ENCODE measurements at places on chromosomes 3 and 15. TPM values are rescaled to one million over a fixed set of nuclear protein-coding genes. Genes with fewer than 3 reads are reported as not detected.
A peak's percentile ranks its signal among the peaks of the same experiment; 100 is the strongest.

DNA sequence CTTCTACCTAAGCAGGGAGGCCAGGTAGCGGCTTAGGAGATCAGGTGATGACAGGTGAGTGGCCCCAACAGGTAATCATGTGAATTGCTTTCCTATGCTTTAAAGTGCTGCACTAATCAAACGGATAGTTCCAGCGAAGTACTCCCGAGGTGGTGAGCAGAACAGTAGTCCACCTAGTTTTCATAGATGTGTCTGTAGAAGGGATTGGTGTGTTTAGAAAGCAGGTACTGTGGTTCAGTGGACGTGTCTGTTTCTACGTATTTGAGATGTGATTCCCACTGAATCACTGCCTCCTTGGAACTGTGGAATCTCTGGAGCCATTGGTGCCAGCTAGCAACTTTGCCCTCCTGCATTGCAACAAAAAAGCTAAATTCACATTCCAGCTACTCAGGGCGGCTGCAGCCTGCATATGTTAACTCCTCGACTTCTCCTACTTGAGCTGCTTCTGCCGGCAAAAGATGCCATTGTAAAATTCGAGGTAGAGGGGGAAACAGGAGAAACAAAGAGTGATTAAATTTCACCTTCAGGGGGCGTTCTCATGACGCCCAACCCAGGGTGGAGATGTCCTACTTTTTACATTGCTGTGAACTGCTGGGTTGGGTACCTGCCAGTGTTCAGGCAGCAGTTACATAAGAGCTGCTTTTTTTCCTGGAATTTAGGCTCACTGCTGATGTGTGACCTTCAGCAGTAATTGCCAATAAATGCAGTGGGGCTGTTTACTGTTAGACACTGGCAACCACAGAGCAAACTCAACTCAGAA lies 227.3 kb downstream of the ITPR1 start:
- H3K27me3 ChIP-seq: no peaks in the 10 kb centered on the region
- H3K4me1 ChIP-seq: peaks cover 30% of the 10 kb centered on the region
- H3K27ac ChIP-seq: no peak overlapping the region
- H3K36me3 ChIP-seq: no peaks in the 10 kb centered on the region
- DNase-seq: peak; percentile 69

GRCh38 chr15:88878720-88879184 lies 16.6 kb downstream of the HAPLN3 start:
- peaks cover 5% of the 10 kb centered on the region for H3K27me3 ChIP-seq
- no peak overlapping the region for H3K27ac ChIP-seq
- H3K4me1 ChIP-seq: no peaks in the 10 kb centered on the region
- no peak overlapping the region for H3K4me3 ChIP-seq
- no peaks in the 10 kb centered on the region for H3K36me3 ChIP-seq
- DNase-seq: peak; percentile 78

DNA sequence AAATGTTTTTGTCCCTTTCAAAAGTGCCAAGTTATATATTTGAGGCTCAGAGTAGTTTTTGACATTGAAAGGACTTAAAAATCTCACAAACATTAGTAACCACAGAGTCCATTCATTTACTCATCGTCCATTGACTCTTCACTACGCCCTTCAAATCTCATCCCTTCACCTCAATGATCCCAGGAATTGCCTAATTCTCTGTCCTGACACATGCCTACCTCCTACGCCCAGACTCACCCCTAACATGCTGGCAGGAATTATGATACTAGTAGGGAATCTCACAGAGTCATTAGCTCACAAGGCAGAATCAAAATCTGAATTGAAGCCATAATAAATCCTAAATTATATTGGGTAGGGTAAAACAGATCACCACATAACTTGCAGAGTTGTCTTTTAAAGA lies 410.1 kb downstream of the RAP2B start:
- H3K27me3 ChIP-seq: no peaks in the 10 kb centered on the region
- H3K36me3 ChIP-seq: no peaks in the 10 kb centered on the region
- no peak for DNase-seq
- no peak overlapping the region for H3K27ac ChIP-seq
- H3K4me1 ChIP-seq: peaks cover 35% of the 10 kb centered on the region

- no peak overlapping the region for H3K27ac ChIP-seq
- no peaks in the 10 kb centered on the region for H3K27me3 ChIP-seq
- no peak overlapping the region for H3K4me3 ChIP-seq
- H3K4me1 ChIP-seq: peaks cover 13% of the 10 kb centered on the region
- peak; percentile 29 for DNase-seq
- no peaks in the 10 kb centered on the region for H3K36me3 ChIP-seq
Observed at GRCh38 chr3:69364354-69364753, 21.5 kb downstream of the FRMD4B start.

DNA sequence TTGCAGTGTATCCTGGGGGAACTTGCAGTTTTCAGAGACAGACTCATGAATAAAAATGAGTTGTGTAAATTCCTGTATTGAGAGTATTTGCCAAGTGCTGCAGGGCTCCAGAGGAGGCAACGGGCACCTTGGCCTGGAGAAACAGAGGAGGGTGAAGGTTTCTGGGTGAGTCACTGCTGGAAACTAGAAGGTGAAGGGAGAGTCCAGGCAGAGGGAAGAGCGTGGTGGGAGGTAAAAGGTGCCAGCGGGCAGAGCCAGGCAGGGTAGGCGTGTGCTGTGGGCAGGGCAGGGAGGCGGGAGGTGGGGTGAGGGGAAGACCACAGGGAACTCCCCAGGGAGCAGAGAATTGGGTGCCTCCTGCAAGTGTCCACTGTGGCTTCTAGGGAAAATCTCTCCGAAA lies 120.8 kb downstream of the SLCO3A1 start:
- no peaks in the 10 kb centered on the region for H3K36me3 ChIP-seq
- no peak overlapping the region for H3K27ac ChIP-seq
- H3K4me1 ChIP-seq: no peaks in the 10 kb centered on the region
- DNase-seq: no peak

- H3K4me3 ChIP-seq: no peak overlapping the region
- peaks cover 8% of the 10 kb centered on the region for H3K4me1 ChIP-seq
- DNase-seq: peak; percentile 75
- no peaks in the 10 kb centered on the region for H3K27me3 ChIP-seq
Observed at GRCh38 chr15:80970018-80970657, 19.5 kb downstream of the MESD start.

DNA sequence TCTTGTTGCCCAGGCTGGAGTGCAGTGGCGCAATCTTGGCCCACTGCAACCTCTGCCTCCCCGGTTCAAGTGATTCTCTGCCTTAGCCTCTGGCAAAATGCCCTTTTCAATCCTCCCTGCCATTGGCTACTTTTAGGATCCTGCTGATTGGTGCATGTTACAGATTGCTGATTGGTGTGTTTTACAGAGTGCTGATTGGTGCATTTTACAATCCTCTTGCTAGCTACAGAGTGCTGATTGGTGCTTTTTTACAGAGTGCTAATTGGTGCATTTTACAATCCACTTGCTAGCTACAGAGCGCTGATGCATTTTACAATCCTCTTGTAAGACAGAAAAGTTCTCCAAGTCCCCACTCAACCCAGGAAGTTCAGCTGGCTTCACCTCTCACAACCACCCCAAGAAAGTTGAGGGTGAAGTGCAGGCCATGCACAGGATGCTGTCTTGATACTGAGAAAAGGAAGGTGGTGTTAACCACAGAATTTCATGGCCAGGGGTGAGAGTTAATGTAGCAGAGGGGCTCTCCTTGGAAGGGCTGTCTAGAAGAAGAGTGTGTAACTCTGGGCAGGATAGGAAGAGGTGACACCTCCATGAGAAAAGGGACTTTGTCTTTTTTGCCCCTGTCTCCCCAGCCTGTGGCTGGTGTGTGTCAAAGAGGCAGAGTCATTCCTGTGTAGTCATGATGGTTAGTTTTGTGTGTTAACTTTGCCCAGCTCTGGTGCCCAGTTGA lies 145.9 kb downstream of the APBA2 start:
- no peaks in the 10 kb centered on the region for H3K36me3 ChIP-seq
- no peak overlapping the region for H3K4me3 ChIP-seq
- no peak overlapping the region for H3K27ac ChIP-seq

- no peak overlapping the region for H3K27ac ChIP-seq
- no peaks in the 10 kb centered on the region for H3K27me3 ChIP-seq
- H3K4me1 ChIP-seq: peaks cover 15% of the 10 kb centered on the region
Observed at GRCh38 chr3:123789160-123789559, 95.0 kb downstream of the MYLK start.

The GOLGA6L7 gene
- total RNA-seq: 0.15 TPM

The DAZL gene
- total RNA-seq: not detected

The FANCD2OS gene
- not detected for total RNA-seq

The SAMMSON gene
- total RNA-seq: not detected

The APOD gene
- total RNA-seq: 0.33 TPM

The TEX55 gene
- total RNA-seq: 0.10 TPM

The SPATA12 gene
- total RNA-seq: not detected

The CPNE4 gene
- 0.10 TPM for total RNA-seq

The UBAP1L gene
- 0.59 TPM for total RNA-seq

The KLHL40 gene
- total RNA-seq: 0.71 TPM
